DMS153 (cell line): ENCODE measurements at places on chromosomes 2 and 18.

GRCh38 chr18:66328296-66328878 is 275.5 kb downstream of the CDH19 start:
- no peak for DNase-seq

DNA sequence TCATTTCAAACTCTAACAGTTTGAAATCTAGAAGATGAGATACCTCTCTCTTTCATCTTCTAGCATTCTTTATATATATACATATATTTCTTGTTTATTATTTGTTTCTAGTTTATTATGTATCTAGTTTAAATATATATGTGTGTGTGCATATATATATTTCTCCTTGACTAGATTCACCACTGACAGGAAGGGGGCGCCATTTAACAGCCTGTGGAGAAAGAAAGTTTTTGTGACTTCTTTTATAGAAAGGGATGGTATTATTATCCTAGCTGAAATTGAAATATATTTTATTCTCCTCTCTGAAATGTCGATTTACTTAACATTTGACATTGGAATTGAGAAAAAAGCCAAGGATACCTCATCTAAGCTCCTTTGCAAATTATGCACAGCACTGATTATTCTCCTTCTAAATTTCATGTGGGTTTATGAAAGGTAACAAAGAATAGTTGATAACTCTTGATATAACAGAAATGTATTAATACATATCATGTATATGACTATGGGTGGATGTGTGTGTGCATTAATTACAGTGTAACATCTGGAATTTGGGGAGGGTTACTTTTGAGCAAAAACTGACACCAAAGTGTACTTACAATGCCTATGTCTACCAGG is 160.7 kb upstream of the NT5C1B start:
- DNase-seq: peak; percentile 30

DNA sequence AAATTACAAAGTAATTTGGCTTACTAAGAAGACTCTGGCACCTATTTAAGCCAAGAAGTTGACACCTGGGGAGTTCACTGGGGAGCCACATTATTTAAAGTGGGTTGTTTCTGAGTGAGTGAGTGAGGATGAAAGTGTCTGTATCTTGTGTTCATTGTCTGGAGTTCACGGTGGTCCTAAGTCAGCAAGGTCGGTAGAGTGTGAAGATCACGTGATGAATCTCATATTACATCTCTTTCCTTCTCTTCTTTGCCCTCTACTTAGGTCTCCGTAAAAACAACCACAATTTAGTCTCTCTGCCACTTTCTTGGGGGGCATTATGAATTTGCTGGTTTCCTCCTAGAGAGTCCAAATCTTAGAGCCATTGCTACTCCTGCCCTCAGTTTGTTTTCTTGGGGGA is 67.8 kb downstream of the DIS3L2 start:
- DNase-seq: no peak

DNA sequence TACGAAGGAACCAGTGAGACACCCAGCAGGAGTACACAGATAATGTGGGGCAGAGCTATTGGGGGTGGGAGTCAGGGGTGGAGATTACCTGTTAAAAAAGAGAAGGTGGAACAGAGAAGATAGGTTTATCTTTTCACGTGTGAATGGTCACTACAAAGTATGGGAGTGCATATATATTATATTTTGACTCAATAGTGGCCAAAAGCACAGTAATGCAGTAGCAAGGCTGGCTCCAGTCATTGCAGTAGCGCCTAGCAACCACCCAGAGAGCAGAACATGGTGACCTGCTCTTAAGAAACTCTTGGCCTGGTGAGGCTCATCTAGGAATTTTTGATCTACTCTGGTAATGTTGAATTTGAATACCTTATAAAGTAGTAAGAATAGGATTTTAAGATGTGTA is 1.0 kb downstream of the IMPACT start:
- DNase-seq: no peak

- no peak for DNase-seq
These were observed 238.2 kb downstream of the TSN start for GRCh38 chr2:121993682-121994081.

GRCh38 chr2:143435131-143435530 is 305.9 kb downstream of the ARHGAP15 start:
- no peak for DNase-seq

DNA sequence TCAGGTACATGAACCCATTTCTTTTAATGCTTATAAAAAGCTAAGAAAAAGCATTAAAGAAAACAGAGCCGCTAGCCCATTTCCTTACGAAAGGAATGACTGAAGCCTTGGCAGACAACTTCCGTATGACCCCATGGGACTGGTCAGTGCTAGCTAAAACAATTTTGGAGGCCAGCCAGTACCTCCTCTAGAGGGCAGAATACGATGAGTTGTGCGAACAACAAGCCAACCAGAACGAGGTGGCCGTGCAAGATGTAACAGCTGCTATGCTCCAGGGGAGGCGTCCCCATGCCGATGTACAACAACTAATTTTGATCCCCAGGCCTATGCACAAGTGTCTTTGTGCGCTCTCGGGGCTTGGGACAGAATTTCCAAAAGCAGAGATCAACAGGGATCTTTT is 16.7 kb downstream of the MAP3K2 start:
- no peak for DNase-seq

- no peak for DNase-seq
These were observed 10.2 kb upstream of the GPC1 start for GRCh38 chr2:240425236-240425615.

- DNase-seq: peak; percentile 6
These were observed 30.5 kb downstream of the GCKR start for GRCh38 chr2:27527182-27527581.

DNA sequence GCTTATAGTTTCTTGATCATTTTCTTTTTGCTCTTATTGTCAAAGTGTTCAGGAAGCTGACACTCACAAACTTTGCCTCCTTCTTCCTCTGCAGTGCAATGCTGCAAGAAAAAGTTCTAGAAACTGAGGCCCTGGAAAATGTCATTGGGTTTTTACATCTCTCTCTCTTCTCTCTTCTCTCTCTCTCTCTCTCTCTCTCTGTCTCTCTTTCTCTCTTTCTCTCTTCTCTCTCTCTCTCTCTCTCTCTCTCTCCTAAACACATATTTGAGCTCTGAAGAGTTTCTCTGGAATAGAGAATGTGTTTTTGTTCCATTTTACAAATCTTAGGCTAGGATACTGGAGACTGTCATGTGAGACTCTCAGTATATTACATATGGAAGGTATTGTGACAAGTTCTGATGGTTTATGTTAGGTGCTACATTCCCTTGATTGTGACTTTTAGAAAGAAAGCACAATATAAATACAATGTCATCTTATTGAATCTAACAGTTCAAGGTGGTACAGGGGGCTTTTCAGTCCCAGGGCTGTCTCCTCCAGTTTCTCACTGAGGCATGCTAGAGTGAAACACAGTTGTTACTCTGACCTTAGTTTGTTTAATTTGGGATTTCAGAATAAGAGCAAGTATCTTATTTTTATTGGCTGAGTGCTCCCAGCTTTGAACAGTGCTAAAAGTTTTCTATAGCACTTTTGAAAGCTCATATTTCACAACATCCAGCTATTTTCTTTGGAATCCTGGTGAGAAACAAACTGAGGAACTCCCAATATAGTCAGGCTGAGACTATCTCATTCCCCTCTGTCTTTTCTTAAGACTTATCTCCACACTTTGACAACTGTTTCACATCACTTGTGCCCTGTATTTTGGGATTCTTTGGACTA is 41.4 kb upstream of the EHBP1 start:
- DNase-seq: no peak

- no peak for DNase-seq
These were observed 736 bp downstream of the ZSCAN30 start for GRCh38 chr18:35289293-35289692.
